ENCODE measurements at places on chromosomes 16 and 17.
A peak's percentile ranks its signal among the peaks of the same experiment; 100 is the strongest.

- peak; percentile 69 for DNase-seq
Observed at GRCh38 chr17:65332375-65332774, 195.2 kb downstream of the RGS9 start.

DNA sequence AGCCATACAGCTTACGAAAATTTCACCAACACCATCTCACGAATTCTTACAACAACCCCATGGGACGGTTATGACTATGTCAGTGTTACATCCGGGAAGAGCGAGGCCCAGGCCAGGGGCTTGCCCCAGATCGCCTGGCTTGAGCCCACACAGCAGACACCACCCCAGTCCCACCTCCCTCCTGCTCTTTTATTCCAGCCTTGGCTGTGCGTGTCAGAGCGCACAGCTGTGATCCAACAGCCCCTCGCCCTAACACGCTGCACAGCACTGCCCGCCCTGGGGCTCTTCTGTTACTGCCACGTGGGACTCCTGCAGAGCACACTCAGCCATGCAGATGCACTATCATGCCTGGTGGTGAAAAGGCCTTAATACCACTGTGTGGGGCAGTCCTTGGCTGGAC, 127.9 kb downstream of the ENGASE start:
- DNase-seq = no peak

GRCh38 chr17:44362949-44363612, 572 bp downstream of the FAM171A2 start:
- no peak for DNase-seq

GRCh38 chr17:55341432-55341831, 76.7 kb downstream of the HLF start:
- DNase-seq = peak; percentile 59

DNA sequence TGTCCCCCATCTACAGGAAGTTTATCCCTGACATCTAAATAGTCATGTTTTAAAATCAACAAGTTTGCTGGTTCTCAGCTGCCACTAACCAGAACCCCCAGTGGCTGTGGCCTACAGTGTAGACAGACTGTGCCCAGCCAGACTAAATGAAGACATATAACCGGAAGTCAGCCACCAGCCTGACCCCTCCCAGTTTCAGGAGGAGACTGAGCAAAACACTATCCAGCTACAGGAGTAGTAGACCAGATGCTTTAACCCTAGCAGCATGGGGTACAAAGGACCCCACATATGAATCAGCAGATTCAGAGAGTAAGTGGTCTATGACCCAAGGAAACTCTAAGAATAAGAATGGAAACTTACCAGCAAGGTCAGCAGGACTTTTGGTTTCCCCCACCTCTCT, 83.4 kb downstream of the HIC1 start:
- no peak for DNase-seq

DNA sequence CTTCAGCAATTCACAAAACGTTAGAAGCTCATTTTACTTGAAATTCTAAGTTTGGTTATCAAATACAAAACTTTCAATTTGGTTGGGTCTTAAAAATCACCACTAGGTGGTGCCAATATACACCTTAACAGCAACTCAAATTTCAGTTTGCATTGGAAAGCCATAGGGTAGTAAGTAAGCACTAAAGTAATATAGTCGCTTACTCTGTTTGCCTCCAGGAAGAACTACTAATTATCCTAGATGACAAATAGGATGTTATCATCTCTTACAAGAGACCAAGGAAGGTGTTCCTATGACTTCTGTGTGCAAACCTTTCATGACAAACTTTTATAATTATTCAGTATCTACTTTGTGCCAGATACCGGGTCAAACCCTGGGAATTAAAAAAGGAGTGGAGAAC, 93.3 kb downstream of the MYO1D start:
- peak; percentile 60 for DNase-seq

DNA sequence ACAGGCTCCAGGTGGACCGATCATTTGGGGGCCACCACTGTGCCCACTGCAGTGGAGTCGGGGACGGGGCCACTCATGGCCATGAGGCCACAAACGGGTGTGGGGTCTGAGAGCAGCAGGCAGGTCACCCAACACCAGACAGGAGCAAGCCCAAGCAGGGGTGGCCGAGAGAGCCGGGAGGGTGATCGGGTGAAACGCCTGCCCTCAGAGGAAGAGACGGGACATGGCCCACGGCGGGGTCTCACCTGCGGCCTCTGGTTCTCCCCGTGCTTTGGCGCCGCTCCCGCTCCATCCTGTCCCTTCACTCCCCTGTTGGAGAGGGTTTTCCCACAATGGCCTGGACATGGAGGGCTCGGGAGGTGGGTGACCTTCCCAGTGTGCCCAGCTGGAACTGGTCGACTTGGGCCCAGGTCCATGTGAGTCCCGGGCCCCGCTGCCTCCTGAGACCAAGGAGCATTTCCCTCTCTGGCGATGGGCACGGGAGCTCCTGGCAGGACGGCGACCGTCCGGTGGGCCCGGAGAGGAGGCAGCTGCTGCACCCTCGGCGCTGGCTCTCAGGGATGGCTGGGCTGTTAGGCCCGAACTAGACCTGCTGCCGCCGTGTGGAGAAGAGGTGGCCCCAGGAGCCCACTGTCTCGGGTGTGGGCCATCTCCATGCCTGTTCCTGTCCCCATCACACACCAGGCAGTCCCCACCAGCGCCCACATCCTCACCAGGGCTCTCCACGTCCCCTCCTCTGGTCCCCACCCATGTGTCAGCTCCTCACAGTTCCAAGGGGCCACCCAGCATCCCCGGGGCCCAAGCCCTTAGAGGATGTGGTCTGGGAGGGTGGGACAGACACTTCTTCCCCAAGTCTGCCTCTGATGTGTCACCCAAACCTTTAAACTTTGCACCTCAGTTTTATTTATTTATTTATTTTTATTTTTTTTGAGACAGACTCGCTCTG, 13.4 kb upstream of the BAHCC1 start:
- DNase-seq = no peak

- DNase-seq = peak; percentile 26
Observed at GRCh38 chr17:77649717-77650211, 308.7 kb upstream of the TNRC6C start.
